ENCODE measurements at places on chromosomes 12 and 14.

GRCh38 chr12:10243818-10244520, 31.3 kb downstream of the GABARAPL1 start:
- DNase-seq: no peak

- DNase-seq: no peak
Measured at GRCh38 chr12:11941606-11942337, 129.0 kb upstream of the BCL2L14 start.

DNA sequence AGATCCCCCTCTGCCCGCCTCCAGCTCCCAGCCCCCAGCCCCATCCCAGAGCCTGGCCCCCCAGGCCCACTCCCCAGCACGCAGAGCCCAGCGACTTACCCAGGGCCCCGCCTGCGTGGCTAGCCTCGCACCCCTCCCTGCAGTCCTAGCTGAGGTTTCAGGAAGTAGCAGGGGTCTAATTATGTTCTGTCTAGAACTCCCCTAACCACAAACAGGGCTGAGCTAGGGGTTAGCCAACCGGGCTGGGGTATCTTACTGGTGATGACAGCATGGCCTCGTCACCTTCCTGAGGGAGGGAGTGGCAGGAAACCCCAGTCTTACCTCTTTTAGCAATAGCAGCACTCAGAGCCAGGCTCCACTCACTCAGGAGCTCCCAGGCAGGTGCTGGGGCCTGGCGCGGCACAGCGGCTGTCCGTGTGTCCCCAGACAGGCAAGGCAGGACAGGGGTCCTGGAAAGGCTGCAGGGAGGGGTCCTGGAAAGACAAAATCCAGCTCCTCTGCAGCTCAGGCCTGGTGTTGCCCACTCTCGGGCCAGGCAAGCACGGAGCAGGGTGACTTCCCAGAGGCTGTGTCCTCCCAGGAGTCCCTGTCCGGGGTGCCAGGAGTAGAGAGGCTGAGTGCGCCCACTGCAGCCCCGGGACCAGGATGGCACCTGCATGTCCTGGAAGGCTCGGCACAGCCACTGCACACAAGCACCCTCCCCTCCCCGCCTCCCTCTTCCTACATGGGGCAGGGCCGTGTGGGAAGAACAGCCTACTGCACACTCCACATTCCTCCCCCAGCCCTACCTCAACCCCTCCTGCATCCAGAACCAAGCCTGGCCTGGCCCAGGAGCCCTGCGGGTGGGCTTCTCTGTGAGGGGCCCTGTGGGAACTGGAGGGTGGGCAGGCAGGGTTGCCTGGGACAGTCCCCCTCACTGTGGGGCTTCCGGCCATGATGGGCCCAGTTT, at the start of gene GPR132:
GPR132 (minus strand) TSS at position 151 of the 949 bp plus-strand sequence. CDS start 10,010 bp downstream, outside the sequence.
- DNase-seq: no peak

DNA sequence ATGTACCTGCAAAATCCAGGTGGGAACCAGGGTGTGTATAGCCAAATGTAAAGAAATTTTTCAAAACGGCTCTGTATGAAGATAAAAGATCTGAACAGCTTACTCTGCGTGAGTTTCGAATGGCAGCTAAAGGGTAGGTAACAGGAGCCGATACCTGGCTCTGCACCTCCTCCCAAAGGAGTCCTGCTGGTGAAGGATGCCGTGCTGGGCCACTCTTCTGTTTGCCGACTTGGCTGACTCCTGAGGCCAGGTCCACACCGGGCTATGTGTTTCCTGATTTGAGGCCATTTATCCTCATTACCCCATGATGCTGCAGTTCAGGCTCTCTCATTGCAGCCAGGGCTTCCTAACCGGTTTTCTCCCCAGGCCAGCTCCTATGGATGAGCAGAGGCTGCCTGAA, 244.6 kb downstream of the SLC41A2 start:
- DNase-seq: no peak

GRCh38 chr12:122079532-122080081, 1.1 kb downstream of the MLXIP start:
- DNase-seq: no peak

DNA sequence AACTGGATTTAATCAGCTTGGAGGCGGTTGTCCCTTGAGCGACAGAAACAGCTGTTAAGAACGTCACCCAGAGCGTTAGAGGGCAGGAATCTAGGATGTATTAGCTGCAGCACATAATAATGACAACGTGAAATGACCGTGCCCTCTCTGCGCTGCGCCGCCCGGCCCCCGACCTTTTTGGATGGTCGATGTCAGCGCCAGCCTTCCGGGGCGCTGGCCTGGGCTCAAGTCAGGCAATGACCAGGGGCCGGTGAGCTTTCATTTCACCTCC, 427 bp upstream of the TMEM120B start:
- DNase-seq: no peak

GRCh38 chr12:119283310-119283709, 51.2 kb upstream of the CCDC60 start:
- no peak for DNase-seq

DNA sequence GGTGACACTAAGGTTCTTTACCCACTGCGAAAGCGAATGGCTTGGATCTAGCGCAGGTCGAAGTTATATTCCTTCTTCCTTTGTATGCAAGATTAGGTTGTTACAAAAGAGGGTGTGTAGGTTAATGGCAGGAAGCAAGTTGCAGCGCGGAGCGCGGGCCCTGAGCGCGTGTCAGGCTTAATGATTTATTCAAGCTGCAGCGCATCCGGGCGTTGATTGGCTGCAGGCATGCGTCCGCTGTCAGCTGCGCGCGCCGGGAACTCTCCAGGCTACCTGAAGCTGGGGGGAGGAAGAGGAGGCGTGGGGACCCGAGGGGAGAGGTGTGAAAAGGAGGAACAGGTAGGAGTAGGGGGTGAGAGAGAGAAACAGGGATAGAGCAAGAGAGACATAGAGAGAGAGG, 7.4 kb downstream of the ASCL1 start:
- DNase-seq: no peak

- DNase-seq: no peak
Measured at GRCh38 chr12:49585477-49586459, 17.8 kb upstream of the MCRS1 start.

- DNase-seq: no peak
Measured at GRCh38 chr14:103132381-103133209, 9.3 kb downstream of the TNFAIP2 start.

GRCh38 chr12:1726753-1727152, 35.9 kb downstream of the ADIPOR2 start:
- DNase-seq: no peak

DNA sequence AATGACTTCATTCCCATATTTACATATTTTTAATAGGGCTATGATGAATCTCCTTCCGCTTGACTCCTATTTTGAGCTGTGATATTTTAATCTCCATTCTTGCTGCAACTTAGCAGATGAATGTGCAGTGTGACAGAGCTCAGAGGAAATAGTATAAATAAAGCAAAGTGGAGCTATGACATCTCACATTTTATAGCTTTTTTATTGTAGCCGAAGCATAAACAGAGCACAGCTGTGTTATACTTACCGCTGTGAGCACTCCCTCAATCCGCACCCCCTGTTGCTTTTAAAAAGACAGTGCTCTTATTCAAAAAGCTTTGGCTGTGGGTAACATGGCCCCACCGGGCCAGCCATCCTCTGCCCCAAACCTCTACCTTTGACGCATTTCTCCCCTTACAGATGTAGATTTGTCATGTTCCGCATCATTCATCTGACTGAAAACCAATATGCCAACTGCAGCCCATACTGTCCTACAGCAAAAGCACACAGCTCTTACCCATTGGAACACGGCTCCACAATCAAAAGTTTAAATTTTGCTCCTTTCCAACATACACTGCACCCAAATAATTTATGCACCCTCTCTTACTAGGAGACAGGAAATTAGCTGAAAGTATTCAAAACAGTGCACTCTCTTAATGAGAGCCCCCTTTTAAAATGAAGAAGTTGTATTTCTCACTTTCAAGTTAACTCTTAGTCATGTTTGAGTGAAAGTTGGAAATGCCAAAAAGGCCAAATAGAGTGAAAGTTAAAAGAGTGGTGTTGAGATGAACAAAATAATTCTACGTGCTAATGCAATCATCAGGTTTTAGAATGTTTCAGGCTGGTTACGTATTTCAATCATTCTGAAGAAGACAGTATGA, 429.3 kb upstream of the SOX5 start:
- DNase-seq: no peak

DNA sequence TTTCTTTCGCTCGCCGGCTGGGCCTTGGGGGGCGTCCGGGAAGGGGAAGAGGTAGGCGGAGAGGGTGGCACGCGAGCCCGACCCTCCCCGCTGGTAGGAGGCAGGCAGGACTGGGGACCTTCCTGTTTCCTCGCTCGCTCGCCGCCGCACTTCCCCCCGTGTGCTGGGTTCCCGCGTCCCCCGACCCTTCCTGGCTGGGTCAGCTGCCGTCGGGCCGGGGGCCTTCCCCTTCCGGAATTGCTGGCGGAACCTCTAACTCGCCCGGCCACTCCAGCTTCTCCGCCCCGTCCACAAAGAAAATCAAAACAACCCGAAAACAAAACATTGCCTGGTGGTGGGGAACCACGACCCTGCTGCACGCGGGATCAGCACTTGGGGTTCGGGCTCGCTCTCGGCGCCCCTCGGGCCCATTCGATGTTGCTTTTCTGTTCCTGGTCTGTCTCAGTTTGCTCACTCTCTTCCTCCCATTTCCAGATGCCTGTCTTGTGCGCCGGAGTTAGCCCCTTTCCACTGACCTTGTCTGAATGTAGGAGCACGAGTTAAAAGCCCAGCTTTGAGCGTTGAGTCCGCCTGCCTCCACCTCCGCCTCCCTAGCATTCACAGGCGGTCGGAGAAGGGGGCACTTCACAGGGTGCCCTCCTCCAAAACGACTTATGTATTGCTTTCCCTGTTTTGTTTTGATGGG, 581 bp downstream of the PAPOLA start:
- DNase-seq: no peak

- DNase-seq: no peak
Measured at GRCh38 chr12:90028635-90029051, 320.0 kb upstream of the ATP2B1 start.

DNA sequence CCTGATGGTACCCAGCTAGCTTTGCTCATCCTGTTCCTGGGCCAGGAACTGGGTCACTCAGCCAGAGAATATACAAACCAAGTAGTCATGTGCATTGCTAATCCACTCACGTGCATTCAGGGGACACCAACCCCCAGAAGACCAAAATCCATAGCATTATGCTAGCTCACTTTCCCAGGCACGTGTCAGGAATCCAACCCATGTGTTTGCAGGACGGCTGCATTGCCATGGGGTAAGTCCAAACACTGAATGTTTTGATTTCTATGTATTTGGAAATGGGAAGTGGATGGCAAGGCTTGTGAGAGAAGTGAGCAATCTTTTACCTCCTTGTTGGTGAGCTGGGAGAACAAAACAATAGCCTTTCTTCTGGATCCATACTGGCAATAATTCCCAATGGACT, 87.1 kb upstream of the FOXN3 start:
- DNase-seq: no peak

GRCh38 chr12:9992296-9992695, 6.6 kb downstream of the CLEC1B start:
- no peak for DNase-seq

- no peak for DNase-seq
Measured at GRCh38 chr14:50928002-50928635, 16.2 kb downstream of the PYGL start.

GRCh38 chr14:52351233-52352060, 37.3 kb downstream of the PTGER2 start:
- DNase-seq: no peak

DNA sequence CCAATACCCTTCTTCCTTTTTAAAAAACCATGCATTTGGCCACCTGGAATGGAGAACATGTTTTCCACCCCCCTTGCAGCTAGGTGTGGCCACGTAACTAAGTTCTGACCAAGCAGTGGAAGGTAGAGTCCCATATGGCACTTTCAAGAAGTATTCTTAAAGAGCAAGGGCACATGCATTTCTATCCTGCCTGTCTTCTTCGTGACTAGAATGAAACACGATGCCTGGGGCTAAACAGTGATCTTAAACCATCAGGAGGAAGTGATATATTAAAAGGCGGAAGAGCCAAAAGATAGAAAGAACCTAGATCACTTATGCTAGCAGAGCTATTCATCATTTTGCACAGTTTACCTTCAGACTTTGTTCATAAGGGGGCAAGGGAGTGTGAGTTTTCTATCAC, 16.0 kb upstream of the DDX11 start:
- DNase-seq: no peak

GRCh38 chr12:105854071-105854470, 284.7 kb downstream of the NUAK1 start:
- DNase-seq: no peak

DNA sequence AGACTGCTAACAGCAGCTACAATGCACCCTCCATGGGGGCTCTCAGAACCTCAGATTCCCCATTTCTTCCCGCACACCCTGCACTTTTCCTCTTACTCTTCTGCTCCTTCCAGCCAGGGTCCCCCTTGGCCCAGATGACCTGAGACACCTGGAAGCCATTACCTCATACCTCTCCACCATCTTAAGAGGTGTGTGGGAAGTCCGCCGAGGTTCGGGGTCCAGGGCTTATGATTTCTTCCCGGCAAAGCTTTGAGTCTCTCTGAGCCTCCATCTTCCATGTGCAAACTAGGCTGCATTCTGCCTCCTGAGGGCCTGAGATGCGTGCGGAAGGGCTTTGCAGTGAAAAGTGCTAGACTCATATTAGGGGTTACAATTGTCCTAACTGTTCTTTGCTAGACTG, 5.3 kb downstream of the GSC start:
- DNase-seq: no peak
